SK-N-DZ (cell line): ENCODE measurements at places on chromosomes 1 and 21.

GRCh38 chr1:39065542-39065941 is 39.4 kb downstream of the NDUFS5 start:
- DNase-seq: no peak

GRCh38 chr1:230375780-230376179 is 50.4 kb downstream of the PGBD5 start:
- no peak for DNase-seq

DNA sequence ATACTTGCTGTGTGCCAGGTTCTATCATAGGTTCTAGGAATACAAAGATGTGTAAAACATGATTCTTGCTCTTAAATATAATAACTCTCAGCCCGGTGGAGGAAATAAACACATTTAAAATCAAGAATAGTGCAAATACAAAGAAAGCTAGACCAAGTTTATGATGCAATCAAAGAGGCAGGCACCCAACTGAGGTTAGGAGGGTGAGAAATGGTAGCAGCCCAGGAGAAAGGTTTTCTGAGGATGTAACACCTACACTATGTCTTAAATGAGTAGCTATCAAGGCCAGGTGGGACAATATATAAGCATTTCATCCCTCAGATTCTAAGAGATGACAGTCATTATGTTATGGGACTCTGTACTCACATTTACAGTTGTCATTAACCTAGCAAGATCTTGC is 9.7 kb upstream of the PIGC start:
- DNase-seq: no peak

- DNase-seq: no peak
These were observed 36.2 kb upstream of the C1QA start for GRCh38 chr1:22600071-22600816.

GRCh38 chr1:228737601-228738041 is 2.3 kb downstream of the RHOU start:
- DNase-seq: no peak

DNA sequence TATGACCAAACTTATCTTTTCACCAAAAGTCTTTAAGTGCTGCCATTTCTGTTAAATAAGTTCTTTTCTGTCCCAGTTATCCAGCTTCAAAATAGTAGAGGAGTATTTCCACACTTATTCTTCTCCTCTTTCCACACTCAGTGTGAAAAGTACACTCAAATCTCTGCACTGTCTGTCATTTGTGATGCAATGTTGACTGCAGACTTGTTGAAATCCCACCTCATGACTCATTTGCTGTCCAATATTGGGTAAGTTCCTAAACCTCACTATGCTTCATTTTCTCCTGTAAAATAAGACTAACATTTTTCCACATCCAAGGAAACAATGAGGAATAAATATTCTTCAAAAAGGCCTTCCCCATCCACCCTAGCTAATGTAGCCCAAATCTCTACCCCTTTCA is 17.5 kb downstream of the LRRIQ3 start:
- DNase-seq: no peak

- no peak for DNase-seq
These were observed 80.7 kb downstream of the NID1 start for GRCh38 chr1:235984041-235984825.
